ENCODE measurements at places on chromosomes 5 and 9.

- peak; percentile 11 for DNase-seq
Measured at GRCh38 chr9:19409401-19410194, 789 bp downstream of the ACER2 start.

GRCh38 chr5:169164481-169164925, 136.4 kb downstream of the SLIT3 start:
- peak; percentile 98 for DNase-seq

GRCh38 chr5:118554241-118554640, 434.1 kb downstream of the DTWD2 start:
- DNase-seq: no peak

DNA sequence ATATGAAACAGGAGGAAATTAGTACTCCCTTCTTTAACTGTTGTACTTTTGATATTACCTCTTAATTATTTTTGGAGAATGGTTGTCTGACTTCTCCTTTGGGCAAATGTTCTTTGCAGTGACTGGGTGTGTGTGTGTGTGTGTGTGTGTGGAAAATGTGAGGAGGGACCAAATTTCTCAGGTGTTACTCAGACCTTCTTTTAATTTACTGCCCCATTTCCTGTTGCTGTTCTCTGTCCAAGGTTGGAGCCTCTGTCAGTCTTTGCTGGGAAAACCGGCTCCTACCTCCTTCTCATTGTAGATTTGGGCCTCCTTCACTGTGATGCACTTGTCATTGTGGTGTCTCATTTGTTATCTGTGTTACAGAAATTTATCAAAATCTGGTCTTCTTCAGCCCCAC, 68.4 kb downstream of the PBX3 start:
- DNase-seq: peak; percentile 8

DNA sequence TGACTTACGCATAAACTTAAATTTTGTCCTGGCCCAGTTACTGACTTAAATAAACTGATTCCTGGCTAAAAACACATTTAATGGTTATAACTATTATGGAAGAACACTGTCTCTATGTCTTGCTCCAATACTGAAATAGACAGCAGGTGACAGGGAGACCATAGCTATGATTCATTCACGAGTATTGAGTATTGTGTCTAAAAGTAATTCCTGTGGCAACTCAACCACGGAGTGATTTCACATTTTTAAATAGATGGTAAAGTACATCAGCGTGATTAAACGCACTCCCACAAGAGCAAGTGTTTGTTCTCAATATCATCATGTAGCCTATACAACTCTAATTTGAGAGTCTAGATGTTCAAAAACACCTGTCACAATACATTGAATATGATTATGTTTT, 35.9 kb upstream of the PCSK1 start:
- DNase-seq: no peak

- DNase-seq: no peak
Measured at GRCh38 chr5:164345173-164345849, 839.9 kb downstream of the MAT2B start.

- DNase-seq: no peak
Measured at GRCh38 chr5:128927644-128928043, 37.6 kb upstream of the SLC27A6 start.

DNA sequence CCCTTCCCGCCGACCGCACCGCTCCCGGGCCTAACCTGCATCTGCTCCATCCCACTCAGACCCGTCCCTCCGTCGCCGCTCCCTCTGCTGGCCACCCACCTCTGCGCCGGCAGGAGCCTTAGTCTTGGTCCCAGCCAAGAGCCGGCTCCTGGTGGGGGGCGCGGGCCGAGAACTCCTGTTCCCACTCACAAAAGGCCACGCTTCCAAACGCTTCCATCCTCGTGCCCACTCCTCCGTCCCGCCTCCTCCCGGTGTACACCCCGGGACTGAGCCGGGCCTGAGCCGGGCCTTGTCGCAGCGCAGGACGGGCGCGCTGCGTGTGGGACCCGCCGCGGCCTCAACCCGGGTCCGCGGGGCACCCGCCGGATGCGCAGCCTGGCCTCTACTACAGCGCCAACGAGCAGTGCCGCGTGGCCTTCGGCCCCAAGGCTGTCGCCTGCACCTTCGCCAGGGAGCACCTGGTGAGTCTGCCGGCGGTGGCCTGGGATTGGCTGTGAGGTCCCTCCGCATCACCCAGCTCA, 7.5 kb downstream of the ADAMTS13 start:
- no peak for DNase-seq

DNA sequence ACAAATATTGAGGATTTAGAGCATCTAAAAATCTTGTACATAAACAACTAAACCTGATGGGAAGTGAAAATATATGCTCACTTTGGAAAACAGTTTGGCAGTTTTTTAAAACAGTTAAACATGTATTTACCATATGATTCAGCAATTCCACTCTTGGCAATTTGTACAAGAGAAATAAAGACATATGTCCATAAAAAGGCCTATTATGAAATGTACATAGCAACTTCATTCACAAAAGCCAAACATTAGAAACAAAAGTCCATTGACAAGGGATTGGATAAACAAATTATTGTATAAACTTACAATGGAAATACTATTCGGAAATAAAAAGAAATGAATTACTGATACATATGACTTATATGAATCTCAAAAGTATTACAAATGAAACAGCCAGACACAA, 196.2 kb upstream of the SLC24A2 start:
- DNase-seq: no peak

- no peak for DNase-seq
Measured at GRCh38 chr5:74009502-74009901, 383.5 kb downstream of the ARHGEF28 start.

GRCh38 chr5:168434001-168434400, 52.3 kb upstream of the RARS1 start:
- DNase-seq: no peak

GRCh38 chr9:134553996-134554372, 87.6 kb upstream of the COL5A1 start:
- no peak for DNase-seq

DNA sequence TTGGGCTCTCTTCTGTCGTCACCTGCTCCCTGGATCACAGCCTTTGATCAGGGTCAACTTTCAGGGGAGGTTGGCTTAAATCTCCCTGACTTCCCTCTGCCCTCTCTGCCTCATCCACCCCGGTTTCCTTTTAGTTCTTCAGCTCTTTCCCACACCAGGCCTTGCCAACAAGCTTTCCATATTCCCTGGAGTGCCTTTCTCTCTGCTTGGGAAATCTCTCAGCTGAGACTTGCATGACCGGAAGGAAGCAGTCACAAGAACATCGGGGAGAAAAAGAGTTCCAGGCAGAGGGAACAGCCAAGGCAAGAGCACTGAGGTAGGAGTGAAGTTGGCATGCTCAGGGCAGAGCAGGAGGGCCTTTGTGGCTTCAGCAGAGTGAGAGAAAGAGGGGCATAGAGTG, 88.4 kb upstream of the HSPA9 start:
- no peak for DNase-seq

GRCh38 chr5:88886746-88887341, 3.9 kb upstream of the MEF2C start:
- no peak for DNase-seq

DNA sequence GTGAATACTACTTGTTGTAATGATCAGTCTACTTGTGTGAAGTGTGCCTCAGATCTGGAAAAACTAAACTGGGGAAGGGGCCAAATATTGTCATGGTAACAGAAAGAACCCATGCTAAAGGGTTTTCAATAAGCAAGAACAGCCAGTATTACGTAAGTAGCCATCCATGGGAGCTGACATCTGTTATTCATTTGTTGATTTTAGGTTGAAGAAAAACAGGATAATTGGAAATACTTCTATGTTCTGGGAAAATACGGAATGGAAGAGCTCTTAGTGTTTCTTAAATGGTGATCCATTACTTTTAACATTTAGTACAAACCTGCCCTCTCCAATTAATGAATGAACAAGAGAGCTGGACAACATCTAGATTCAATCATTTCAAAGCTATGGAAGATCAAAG, 485.8 kb downstream of the NTRK2 start:
- DNase-seq: no peak

- no peak for DNase-seq
Measured at GRCh38 chr9:117464941-117465616, 50.2 kb upstream of the ASTN2 start.

GRCh38 chr5:59768152-59769040, 125.1 kb downstream of the PDE4D start:
- DNase-seq: peak; percentile 81

DNA sequence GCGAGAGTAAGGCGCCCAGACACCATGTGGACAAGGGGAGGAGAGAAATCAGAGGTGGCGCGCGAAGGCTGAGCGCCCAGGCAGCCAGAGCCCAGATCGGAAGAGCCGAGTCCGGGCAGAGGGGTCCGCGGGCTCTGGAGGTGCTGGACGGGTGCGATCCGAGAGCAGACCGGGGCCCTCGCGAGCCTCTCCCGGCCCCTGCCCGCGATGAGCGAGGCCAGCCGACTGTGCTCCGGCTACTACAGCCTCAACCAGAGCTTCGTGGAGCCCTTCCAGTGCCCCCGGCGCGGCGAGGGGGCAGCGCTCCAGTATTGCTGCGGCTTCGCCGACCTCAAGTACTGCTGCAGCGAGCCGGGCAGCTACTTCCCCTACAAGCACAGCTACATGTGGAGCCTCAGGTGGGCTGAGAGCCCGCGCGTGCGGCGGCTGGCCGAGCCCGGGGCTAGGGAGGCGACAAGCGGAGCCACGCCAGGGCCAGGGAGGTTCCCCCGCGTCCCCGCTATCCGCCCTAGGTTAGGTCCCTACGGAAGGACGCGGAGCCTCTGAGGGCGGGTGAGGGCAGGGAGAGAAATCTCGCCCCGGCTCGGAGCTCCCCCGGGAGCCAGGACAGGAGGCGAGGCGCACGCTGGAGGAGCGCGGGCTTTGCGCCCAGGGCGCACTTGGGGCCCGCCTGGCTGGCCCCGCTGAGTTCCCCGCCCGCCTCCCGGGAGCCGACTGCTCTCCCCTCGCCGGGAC, at the start of gene SHISAL2B:
TSS of gene SHISAL2B (plus strand) at position 87 of the 735 bp plus-strand sequence. CDS start at position 208, 121 bp downstream.
- DNase-seq: no peak

DNA sequence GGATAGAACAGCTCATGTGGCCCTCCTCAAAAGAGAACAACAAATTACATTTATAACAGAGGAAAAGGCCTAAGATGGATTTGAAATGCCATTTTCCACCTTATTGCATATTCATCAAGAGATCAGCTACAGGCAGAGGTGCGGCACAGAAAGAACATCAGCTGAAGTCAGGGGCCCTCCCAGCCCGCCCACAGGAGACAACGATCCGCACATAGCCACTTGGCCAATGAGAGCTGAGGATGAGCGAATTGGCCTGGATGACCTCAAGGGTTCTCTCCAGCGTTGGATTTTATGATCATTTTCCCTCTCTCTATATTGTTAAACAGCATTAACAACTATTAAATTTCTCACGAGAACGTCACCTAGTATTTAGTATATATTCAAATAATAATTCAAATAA, 97.6 kb downstream of the GNAQ start:
- DNase-seq: no peak

GRCh38 chr5:36655161-36655560, 48.8 kb downstream of the SLC1A3 start:
- DNase-seq: no peak

- no peak for DNase-seq
Measured at GRCh38 chr9:28163619-28164018, 590.3 kb upstream of the C9orf72 start.

GRCh38 chr5:181111010-181111409, 20.0 kb downstream of the OR2V1 start:
- no peak for DNase-seq

- no peak for DNase-seq
Measured at GRCh38 chr5:78327761-78328510, 32.5 kb upstream of the SCAMP1 start.

DNA sequence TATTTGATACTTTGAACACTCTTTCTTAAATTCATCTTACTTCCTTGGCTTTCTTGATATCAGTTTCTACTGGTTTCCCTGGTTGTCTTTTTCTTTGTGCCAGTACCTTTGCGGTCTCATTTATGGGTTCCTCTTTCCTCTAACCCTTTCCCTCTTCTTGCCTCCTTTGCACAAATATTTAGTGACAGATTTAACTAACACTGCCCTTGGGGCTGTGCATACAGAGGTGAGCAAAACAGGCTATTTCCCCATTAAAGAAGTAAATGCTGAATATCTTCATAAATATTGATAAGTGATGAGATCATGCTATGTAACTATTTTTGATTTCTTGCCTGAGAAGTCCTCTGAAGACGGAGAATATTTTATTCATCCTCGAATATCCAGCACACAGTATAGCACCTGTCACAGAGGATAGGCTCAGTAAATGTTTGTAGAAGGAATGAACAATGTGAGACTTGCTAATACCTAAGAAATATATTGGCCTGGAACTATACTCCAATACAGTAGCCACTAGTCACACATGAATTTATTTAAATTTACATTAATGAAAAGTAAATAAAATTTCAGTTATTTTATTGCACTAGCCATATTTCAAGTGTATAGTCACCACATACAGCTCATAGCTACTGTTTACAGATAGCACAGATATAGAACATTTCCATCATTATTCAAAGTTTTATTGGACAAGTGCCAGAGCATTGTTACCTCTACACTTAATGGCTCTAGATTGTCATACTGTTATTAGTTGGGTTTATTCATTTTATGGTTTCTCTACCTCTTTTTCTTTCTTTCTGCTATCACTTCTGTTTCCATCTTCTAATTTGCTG, 90.4 kb downstream of the RIC1 start:
- no peak for DNase-seq

DNA sequence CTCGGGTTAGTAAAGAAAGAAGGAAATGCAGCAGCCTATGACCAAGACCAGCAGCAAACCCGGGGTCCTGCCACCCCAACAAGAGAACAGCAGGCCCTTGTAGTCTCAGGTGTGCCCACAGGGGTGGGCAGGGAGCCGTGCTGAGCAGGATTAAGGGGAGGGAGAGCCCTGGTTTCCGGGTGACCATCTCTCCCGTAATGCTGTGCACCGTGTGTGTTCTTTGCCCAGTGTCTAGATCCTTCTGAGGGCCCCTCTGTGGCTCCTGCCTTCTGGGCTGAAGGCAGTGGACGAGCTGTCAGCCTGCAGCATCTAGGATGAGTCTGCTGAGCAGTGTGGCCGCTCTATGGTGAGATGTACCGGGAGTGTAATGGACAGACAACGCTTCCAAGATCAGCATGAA, 12.7 kb upstream of the PLEKHG4B start:
- DNase-seq: no peak

DNA sequence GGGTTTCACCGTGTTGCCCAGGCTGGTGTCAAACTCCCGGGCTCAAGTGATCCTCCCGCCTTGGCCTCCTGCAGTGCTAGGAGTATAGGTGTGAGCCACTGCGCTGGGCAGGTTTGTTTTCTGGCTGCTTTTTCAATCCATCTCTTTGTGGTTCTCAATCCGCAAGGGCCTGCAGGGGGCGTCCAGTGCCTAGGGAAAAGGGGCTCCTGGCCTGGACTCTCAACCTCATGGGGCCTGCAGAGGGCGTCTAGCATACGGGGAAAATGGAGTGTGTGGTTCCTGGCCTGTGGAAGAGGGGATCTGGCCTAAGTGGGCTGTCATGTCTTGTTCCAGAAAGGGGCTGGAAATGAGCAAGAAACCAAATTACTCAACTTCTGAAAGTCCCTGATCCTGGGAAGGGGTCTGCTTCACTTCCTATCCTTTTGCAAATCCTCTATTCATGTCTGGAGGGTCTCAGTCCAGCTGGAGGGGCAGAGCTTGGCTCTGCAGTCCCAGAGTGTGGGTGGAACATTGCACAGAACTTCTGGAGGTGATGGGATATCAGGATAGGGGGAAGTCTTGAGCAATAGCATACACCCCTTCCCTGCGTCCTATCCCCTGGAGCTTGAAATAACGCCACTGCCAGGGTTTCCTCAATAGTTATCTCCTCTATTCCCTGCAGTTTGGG, 12.7 kb upstream of the CCL27 start:
- DNase-seq: peak; percentile 75

GRCh38 chr5:128498844-128499455, 39.1 kb downstream of the FBN2 start:
- peak; percentile 65 for DNase-seq

GRCh38 chr5:168409591-168410458, 76.4 kb upstream of the RARS1 start:
- peak; percentile 89 for DNase-seq
